ENCODE measurements at places on chromosomes 7 and 10. TPM values are rescaled to one million over a fixed set of nuclear protein-coding genes. Genes with fewer than 3 reads are reported as not detected.

- no peak for DNase-seq
These were observed 8.5 kb upstream of the LRMDA start for GRCh38 chr10:75422913-75423312.

GDF10 gene
- total RNA-seq = not detected

- DNase-seq = no peak
These were observed 113.1 kb downstream of the HIBADH start for GRCh38 chr7:27549606-27550005.

DNA sequence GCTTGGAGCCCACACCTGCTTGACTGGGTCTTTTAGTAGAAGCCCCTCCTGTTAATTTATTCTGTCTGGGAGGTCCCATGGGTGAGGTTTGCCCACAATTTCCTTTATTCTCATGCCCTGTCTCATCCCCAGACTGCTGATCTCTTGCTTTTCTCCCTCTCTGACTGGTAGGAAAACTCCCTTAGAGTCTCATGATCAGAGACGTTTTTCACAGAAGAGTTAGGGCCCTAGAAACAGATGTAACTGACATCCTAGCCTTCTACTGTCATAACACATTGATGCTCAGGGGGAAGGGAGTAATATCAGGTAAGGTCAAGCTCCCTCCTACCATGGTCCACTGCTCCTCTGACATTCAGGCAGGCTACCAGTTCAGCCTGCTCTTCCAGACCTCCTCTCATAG is 43.7 kb upstream of the WASL start:
- DNase-seq = no peak

- no peak for DNase-seq
These were observed 82.9 kb downstream of the CDK14 start for GRCh38 chr7:90678986-90679385.

GRCh38 chr7:13021566-13022300 is 334.3 kb downstream of the ARL4A start:
- DNase-seq = no peak

GRCh38 chr7:48643431-48644013 is 280.8 kb upstream of the CDC14C start:
- no peak for DNase-seq

DNA sequence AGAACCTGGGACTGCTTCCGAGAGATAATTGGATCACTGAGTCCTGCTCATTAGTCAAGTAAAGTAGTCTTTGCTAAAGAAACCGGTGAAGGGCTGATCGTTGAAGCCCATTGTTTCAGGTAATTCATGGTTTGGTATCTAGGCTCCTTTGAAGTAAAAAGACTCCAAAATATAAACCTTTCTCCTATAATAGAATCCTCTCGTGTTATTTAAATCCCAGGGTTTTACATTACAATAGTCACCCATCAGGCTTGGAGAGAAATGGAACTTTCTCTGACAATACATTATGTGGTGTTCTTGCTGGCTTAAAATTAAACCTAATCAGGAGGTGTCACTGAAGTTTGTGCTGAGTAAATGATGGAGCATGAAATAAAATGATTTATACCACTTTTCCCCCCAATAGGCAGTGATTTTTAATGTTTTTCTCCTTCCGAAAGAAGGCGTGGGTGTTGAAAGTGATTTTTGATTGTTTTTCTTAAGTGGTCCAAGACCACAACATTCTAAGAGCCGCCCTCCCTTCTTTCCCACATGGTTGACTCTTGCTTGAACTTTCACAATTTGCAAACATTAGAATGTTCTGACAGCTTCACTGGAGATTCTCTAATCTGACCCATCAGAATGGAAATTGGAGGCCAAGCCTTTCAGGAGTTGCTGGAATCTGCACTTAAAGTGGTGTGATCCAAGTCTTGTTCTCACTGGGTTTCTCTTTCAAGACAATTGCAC is 44.2 kb downstream of the LRMDA start:
- no peak for DNase-seq

Data from LHCN-M2 (cell line).